ENCODE measurements at places on chromosomes 5 and 9. TPM values are rescaled to one million over a fixed set of nuclear protein-coding genes. Genes with fewer than 3 reads are reported as not detected.

C5orf22 gene
- 35.3 TPM for polyA plus RNA-seq

CENPK gene
- polyA plus RNA-seq = 70.1 TPM

COMMD10 gene
- 64.4 TPM for polyA plus RNA-seq

NELFB gene
- 48.0 TPM for polyA plus RNA-seq
